ENCODE measurements at places on chromosomes 4 and X.

DNA sequence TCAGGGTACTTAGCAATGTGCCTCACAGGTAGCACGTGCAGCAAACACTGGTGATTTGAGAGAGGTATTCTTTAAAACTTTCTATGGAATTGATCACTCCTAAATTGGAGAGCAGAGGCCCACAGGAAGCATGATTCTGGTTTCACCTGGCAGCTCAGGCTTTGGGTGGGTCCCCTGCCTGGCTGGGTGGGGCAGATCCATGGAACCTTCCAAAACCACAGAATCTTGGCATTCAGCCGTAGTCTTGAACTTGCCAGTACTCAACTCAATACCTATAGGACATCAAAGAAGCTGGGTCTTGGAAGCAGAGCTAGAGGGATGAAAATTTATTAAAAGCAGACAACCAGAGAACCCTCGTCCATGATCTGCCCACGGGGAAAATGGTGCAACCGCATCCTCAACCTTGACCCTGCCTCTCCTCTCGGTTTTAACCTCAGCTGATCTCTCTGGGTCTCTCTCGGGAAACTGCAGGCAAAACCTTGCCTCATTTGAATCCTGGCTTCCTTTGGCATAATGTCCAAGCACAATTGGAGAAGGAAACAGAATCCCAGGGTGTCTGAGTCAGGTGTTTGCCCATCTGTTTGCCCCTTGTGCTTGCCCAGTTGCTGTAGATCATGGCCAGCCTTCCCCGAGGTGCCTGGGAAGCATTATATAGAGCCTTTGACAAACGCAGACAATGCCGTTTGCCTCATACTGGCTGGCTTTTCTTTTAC lies 22.9 kb downstream of the OTOP1 start:
- DNase-seq = no peak

- no peak for DNase-seq
Observed at GRCh38 chrX:142249721-142250120, 44.6 kb upstream of the MAGEC2 start.

DNA sequence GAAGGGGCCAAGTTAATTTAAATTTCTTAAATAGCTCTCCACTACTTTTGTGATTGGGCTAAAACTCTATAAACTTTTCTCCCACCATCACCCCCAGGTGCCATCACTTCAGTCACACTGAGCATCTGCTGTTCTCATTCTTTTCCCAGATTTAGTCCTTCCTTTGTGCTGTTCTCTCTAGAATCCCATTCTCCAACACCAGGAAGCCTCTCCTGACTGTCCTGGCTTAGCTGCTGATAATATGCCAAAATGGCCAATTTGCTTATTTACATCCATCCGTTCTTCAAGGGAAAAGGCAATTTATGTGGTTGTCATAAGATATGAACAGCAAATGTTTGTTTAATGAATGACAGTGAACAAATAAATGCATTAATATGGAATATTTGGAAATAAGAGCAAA lies 44.1 kb downstream of the FGFBP1 start:
- DNase-seq = no peak

DNA sequence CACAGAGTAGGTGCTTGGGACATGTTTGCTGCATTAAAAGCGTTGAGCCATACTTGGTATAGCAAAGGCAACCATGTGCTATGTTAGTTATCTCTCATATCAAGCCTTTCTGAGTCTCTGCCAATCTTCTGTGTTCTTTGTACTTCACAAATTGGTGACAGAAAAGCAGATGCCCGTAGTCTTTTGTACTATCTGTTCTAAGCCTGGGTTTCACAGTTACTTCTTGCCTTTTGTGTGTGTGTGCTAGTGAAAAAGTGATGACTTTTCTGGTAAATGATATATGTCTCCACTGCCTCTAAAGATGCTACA lies 16.1 kb upstream of the KLHL2 start:
- DNase-seq = no peak

DNA sequence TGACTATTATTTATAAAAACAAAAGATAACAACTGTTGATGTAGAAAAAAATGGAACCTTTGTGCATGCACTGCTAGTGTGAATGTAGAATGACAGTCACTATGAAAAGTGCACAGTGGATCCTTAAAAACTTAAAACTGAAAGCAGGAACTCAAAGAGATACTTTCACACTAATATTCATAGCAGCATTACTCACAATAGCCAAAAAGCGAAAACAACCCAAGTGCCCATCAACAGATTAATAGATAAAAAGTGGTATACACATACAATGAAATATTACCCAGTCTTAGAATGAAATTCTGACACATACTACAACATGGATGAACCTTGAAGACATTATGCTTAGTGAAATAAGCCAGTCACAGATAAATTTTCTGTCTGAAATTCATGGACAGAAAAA lies 23.8 kb downstream of the CENPC start:
- no peak for DNase-seq

DNA sequence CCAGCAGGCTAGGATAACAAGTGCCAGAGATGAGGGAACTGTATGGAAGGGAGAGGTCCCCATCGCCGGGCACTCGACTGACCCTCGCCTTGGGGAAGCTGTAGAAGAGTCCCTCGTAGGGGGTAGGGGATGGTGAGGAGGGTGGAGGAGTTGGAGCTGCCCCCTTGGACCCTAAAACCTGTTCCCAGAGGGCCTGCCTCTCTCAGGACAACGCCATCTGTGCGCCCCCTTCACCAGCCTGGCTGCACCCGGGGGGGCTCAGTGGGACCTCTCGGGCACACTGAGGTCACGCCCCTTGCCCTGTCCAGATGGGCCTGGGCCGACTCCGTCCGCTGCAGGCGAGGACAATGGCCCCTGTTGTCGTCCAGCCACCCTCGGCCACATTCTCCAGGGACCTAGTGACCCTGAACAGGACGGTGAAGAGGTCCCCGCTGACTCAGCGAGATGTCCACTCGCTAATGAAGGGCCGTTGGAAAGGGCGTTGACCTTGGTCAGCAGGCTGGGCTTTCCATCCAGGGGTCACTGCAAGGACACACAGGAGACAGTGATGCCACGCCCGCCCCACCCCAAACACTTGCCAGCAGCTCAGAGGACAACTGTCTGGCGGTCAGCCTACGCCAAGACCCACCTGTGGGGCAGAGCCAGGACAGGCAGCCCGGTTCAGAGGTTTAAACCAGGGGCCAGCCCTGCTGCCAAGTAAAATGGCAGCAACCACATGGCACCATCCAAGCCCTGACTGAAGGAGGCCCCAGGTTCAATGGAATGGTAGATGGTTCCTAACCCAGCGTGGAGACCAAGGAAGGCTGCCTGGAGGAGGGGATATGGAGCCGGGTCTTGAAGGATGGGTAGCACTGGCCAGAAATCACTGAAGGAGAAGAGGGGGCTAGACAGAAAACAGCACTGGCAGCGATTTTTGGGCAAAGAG lies 51.2 kb downstream of the HMX1 start:
- no peak for DNase-seq

GRCh38 chr4:1028574-1029220 lies 17.3 kb downstream of the FGFRL1 start:
- no peak for DNase-seq

- DNase-seq = no peak
Observed at GRCh38 chr4:81162752-81163458, 52.1 kb downstream of the PRKG2 start.

- DNase-seq = no peak
Observed at GRCh38 chr4:165190591-165191347, 16.6 kb upstream of the KLHL2 start.

GRCh38 chr4:181528570-181529184 lies 714.5 kb upstream of the TENM3 start:
- no peak for DNase-seq

DNA sequence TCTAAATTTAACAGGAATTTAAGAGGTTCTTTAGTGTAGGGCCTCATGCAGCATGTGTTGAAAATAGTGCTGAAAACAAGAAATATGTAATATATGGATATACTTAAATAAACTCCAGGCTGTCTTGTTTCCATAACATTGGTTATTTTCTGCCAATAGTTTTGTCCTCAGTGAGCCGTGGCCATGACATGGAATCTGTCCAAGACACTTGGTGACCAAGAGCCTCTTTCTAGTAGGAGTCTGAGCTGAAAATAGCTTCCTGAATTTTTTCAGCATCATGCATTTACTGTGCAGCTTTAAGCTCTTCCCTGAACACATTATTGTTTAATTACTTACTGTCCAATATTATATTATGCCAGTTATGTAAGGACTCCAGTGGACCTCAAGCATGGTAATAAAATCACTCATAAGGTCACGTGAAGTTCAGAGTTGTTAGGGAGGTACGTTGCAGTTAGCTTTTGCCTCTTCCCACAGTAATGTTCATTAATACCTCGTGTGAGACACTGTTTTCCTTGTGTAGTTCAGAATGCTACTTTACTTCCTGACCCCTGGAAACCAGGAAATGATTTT lies 488.2 kb downstream of the GRID2 start:
- no peak for DNase-seq

GRCh38 chrX:9938516-9938915 lies 28.6 kb upstream of the CLDN34 start:
- DNase-seq = no peak

DNA sequence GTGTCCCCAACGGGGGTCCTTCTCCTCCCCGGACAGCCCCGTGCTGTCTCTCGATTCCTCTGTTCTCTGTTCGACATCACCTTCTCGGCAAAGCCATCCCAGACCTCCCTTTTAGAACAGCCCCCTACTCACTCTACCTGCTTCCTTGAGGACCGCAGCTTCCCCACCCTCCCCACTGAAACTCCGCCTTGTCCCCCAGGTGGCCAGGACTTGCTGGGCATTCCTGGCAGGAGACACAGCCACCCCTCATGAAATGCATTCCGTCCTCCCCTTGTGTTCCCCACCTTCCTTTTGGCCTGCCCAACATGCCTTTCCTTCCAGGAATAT lies 34.8 kb upstream of the GPR78 start:
- DNase-seq = no peak

DNA sequence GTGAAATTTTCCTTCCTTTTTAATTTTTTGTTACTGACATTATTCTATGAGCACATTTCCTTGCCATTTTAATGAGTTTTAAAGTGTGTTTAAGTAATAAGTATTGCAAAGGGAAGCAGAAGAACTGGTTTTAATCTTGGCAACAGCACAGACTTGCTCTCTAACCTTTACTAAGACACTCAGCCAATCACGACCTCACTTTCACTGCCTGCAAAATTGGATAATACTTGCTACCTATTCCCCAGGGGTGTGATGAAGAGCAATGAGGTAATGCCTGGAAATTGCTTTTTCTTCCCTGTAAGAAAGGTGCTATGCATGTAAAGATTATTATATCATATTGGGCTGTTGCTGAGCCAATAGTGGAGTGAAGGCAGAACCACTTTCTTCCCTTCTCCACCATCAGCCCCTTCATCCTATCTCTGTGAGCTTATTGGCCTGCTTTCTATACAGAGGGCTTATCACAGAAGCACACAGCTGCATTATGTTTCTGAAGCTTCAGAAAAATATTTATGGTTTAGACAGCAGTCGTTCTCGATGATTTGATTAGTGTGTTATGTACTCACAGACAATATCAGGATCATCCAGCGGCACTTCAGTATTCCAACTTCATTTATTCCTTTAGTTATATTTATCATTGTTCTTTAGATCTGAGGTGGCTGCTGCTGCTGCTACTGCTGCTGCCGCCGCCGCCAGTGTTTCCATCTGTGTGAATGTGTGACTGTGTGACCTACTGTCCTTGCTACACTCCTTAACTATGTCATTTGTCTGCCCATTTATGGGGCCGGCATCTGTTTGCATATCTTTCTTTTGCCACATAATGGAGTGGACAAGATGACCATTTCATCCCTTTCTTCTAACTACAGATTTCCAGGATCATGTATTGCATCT lies 255.1 kb downstream of the C4orf33 start:
- DNase-seq = no peak

DNA sequence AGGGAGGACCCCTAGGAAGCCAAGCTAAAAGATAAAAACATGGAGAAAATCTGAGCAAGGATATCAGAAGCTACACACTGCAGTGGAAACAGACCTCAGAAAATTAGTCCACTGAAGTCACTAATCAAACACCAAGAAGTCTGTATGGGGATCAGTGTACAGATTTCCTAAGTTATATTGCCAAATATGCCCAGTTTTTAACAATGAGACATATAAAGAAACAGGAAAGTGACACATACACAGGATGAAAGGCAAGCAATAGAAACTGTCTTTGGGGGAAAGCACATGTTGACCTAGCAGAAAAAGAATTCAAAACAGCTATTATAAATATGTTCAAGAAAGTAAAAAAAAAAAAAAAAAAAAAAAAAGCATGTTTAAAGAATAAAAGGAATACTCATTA lies 153.7 kb downstream of the PPP4R3C start:
- no peak for DNase-seq

GRCh38 chr4:41399231-41399630 lies 138.7 kb upstream of the LIMCH1 start:
- no peak for DNase-seq

- no peak for DNase-seq
Observed at GRCh38 chr4:23999714-24000469, 110.0 kb upstream of the PPARGC1A start.

DNA sequence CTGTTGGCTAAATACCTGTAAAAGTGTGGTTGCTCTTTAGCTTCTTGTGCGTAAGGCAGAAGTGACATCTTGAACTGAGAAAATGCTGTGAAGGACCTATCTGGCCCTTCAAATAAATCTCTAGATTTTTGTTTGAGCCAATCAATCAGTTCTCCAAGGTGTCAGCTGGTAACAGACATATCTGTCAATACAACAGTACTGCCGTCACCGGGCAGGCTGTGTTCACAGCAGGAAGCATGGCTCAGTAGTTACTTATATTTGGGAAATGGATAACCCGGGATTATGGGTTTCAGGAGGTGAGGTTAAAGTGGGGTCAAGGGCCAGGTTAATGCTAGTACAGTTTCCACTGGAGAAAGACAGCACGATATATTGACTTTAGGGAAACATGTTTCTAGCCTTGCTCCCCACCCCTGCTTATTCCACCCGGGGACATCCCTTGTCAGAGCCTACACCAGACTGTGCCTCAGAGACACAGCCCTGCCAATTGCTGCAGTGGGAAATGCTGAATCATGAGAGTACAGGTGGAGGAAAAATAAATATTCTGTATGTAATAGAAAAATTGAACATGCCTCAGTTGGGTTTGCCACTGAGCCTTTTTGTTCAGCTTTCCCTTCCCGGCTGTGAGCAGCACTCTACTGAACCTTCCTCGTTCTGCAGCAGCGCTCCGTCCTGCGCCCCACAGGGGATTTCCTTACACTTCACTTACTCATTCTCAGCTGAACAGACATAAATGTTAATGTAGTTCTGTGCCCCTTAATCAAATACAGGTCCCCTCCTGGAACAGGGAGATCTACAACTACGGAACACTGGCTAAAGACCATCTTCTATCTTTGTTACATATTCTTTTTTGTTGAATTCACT lies 121.1 kb downstream of the MGST2 start:
- DNase-seq = no peak

DNA sequence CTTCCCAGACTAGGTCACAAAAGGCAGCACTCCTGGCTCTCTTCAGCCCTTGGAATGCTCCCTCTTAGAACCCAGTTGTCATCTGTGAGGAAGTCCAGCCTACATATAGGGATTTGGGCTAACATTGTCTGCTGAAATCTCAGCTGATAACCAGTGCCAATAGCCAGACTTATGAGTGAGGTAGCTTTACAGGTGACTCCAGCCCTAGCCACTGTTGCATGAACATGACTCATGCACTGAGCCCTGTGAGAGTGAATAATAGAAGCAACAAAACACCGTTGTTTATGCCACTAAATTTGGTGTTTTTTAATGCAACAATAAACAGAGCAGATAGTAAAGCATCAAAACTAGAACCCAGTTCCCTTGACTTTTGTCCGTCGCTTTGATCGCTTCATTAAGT lies 433.2 kb downstream of the STIM2 start:
- DNase-seq = no peak

GRCh38 chr4:158682066-158682465 lies 10.0 kb downstream of the ETFDH start:
- no peak for DNase-seq

- DNase-seq = no peak
Observed at GRCh38 chrX:135923353-135923752, 29.8 kb downstream of the SAGE1 start.

GRCh38 chrX:119190831-119191230 lies 45.3 kb upstream of the PGRMC1 start:
- no peak for DNase-seq

Measured in cortex of kidney (tissue), 1 donor.